Pons (tissue), 1 donor: ENCODE measurements at places on chromosomes 1 and 21.

DNA sequence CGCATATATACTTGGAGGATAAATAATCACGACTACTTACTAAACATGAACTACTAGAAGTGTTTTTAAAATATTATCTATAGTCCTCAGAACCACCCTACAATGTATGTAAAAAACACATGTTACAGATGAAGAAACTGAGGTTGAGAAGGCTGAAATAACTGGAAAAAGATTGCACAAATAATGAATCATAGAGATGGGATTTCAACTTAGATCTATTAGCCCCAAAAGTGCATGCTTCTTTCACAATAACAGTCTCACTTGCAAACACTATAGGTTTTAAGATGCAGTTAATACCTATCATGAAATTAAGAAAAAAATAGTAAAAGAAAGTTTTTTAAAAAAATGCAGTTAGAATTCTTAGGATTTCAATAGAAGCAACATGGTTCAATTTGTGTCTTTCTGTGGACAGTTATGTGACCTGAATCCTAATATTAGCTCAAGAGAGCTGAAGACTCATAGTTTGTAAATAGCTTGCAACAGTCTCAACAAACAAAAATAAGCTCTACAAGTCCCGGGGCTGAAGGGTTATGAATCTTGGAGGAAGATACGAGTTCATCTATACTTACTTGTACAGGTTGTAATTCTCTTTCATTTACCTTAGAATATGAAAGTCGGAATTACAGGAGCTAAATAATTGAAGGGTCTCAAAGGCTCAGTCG, 58.6 kb upstream of the NTPCR start:
- no peak for DNase-seq

GRCh38 chr1:54356680-54357147, 49.5 kb downstream of the SSBP3 start:
- DNase-seq = no peak

DNA sequence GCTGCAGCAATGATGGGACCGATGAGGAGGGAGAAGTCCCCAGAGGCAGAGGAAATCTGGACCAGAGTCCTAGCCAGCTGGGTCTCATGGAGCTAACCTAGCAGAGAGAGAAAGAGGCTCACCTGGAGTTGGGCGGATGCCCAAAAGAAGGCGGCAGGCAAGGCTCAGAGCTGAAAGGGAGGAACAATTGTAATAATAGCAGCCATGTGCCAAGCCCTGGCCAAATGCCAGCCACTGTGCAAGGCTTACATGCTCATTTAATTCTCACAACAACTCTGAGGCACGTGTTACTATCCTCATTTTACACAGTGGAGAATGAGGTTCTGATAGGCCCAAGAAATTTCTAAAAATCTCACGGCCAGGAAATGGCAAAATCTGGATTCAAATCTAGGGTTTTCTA, 50.0 kb upstream of the ZNF648 start:
- no peak for DNase-seq

DNA sequence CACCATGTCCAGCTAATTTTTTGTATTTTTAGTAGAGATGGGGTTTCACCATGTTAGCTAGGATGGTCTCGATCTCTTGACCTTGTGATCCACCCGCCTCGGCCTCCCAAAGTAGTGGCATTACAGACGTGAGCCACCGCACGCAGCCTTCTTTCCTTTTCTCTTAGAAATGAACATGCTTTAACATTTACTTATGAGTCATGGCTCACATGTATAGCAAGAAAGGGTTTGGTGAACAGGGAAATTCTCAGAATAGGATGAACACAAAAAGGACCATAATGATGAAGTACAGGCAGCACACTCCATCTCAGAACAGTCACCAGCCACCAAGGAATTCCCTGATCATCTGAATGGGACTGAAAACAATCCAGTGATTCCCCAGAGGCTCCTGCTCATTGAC, 9.4 kb upstream of the VAMP4 start:
- DNase-seq = no peak

GRCh38 chr1:201513498-201514243, 6.7 kb upstream of the CSRP1 start:
- peak; percentile 70 for DNase-seq

GRCh38 chr1:212364985-212365384, 49.7 kb downstream of the PACC1 start:
- peak; percentile 51 for DNase-seq

DNA sequence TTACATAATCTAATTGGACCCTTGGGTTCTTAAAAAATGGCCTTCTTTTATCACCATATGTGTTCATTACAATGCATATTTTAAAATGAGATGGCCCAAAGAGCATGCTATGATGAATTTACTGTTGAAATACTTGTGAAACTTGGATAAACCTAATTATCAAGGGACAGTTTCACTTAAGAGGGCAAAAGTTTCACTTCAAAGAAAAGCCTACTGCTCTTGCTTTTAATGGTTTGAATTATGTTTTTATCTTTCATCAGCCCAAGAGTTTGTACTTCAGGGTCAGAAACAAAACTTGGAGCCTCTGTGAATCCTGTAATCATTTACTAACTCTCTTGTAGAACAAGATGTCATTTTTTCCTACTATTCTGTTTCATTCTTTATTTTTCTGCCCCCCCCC, 32.3 kb downstream of the POU2F1 start:
- DNase-seq = no peak

GRCh38 chr1:180577361-180577760, 18.6 kb downstream of the OVAAL start:
- no peak for DNase-seq

DNA sequence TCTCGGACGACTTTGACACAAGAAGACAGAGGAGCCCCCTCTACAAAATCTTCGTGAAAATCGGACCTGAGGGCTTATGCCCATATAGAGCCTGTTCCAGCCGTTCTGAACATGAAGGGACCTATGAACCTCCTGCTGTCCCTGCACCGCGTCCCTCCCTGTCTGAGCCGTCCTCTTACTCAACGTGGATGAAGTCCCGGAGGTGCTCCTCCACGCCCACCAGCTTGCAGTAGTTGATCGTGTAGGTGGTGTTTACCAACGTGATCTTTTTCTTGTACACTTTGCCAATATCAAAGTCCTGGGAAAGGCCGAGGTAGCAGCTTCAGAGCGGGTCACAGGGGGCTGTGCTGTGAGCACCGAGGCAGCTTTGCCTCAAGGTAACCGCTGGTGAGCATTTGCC, 40.0 kb downstream of the CFAP74 start:
- DNase-seq = no peak

- peak; percentile 73 for DNase-seq
Observed at GRCh38 chr1:88935522-88936222, 44.3 kb upstream of the GTF2B start.

DNA sequence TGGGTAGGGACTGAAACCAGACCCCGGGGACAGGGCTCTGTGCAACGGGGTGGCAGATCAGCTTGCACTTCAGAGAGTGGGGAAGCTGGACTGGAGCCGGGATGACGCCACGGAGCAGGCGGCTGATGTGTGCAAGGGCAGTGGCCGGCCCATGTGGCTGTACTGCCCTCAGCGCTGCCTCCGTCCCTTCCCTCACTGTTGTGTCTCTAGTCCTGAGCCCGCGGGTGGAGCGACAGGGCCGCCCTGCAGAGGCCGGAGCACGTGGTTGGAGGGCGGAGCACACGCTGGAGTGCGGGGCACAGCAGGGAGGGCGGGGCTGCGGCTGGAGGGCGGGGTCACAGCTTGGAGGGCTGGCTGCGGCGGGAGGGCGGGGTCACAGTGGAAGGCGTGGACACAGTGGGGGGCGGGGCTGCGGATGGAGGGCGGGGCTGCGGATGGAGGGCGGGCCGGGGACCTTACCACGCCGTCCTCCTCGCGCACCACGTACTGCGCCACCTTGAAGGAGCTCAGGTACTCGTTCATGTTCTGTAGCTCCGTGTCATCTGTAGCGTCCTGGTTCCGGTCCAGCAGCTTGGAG, 52.4 kb downstream of the CHD5 start:
- DNase-seq = peak; percentile 13

GRCh38 chr1:32249831-32250525, 1.1 kb upstream of the LCK start:
- no peak for DNase-seq

DNA sequence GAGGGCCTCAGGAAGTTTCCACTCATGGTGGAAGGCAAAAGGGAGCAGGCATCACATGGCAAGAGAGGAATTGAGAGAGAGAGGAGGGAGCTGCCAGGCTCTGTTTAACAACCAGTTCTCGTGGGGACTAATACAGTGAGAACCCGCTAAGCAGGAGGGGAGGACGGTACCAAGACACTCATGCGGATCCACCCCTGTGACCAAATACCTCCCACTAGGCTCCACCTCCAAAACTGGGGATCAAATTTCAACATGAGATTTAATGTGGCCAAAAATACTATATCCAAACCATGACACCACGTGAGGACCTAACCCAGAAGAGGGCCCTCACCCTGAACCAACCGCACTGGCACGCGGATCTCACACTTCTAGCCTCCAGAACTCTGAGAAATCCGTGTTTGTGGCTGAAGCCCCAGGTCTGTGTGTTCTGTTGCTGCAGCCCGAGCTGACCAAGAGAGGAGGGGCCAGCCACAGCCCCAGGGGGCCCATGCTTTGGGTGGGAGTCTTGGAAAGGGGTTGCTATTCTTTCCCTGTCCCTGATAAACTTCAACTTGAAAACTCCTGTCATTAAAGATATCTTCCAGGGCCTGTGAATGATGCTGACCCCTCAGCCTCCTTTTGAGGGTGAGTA, 32.0 kb downstream of the TRIM67 start:
- DNase-seq = no peak

- no peak for DNase-seq
Observed at GRCh38 chr1:215594640-215595039, 27.5 kb downstream of the KCTD3 start.

DNA sequence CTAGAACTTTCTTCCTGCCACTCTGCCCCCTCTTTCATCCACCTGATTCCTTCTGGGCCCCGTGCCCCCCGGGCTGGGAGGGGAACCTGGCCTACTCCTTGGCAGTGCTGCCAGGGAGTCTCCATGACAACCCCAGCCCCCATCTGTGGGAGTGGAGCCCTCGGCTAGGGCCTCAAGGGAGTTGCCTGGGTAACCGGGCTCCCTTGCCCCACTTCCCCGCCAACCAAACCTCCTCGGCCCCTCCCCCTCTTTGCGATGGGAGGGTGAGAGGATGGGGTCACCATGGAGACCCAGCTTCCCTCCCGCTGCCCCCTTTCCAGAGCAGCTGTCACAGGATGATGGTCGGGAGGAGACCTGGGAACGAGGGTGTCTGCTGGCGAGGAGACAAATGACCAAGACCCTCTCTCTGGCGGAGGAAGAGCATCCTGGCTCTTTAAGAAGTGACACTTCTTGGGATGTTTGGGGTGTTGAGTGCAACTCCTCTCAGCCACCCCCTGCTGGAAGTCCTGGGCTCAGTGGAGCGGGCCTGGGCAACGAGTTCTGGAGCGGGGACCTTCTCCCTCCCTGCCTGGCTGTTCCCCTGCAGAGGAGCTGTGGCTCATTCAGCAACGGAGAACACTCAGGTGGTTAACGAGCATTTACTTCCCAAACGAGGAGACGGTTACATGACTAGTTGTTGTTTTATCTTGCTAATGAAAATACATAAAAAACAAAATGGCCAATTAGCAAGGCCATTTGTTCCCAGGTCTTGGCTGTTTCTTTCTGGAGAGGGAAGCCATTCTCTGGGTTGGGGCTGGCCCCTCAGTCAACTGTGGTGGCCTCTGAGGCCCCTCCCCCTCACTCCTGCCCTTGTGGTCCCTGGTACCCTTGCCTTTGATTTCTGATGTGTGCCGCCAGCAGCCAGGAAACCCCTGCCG, 82.8 kb downstream of the UBIAD1 start:
- peak; percentile 57 for DNase-seq

GRCh38 chr1:58397187-58397820, 149.2 kb downstream of the OMA1 start:
- no peak for DNase-seq

DNA sequence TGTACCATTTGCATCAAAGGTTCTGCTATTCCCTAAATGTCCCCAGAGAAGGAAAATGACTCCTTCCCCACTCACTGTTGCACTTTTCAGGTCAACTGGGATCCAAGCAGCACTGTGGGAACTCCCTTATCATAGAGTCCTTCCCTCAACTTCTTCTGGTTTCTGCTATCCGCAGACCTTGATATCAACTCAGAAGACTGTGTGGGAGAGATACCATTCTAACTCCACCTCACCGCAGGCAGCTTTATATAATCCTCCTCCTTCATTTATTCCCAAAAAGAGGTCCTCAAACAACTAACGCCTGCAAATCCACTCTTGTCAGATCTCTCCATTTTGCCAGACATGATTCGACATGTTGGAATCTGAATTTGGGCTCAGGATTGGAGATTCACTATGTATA, 27.3 kb downstream of the LHX9 start:
- DNase-seq = no peak

DNA sequence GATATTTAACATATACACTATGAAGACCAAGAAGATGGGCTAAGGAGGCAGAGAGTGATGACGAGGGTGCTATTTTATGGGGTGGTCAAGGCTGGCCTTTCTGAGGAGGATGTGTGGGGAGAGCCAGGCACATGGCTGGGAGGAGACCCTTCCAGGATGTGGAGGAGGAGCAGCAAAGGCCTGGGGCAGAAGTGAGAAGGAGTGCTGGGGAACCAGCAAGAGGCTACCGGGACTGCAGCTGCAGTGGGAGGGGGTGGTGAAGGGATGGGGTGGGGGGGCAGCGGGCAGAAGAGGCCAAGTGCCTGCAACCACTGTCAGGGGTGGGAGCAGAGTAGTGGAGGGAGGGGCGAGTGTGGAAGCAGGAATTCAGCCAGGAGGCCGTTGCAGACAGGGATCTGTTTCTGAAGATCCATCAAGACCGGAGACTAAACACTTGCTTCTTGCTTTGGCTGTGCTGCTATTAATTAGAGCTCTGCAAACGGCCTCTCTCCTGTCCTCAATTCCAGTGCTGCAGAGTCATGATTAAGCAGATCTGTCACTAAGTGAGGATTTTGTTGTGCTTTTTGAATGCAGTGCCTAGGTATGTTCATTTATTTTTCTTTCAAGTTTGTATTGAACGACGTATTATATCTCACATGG, 89.9 kb downstream of the IER5 start:
- DNase-seq = no peak

DNA sequence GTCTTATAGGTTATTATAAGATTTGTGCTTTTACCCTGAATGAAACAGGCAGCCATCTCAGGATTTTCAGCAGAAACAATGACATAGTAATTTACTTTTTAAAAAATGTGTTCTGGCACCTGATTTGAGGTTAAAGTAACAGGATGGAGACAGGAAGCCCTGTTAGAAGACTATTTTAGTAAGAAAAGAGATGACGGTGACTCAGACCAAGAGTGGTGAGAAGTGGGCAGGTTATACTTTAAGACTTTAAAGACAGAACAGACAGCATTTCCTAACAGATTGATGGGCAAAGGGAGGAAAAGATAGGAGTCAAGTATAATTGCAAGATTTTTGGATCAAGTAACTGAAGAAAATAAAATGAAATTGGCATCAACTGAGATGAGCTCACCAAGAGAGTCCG, 436.8 kb upstream of the NR5A2 start:
- no peak for DNase-seq

DNA sequence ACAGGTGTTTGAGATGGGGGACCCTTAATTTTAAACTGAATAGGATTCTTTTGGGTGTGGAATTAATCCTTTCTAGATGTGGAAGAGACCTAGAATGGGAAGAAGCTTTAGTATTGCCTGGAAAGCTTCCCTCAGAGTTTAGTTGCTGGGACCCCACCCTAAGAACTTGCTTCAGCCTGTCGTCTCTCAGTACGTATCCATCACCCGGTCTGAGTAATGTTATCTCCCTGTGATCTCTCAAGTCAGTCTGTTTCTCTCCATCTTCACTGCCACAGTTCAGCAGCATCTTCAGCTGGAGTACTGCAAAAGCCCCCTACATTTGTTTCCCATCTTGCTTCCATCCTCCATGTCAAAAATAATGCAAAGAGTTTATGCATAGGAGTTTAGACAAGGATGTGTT, 28.9 kb downstream of the CNST start:
- DNase-seq = no peak

GRCh38 chr1:223500560-223501425, 107.6 kb downstream of the CCDC185 start:
- no peak for DNase-seq
